GM12878 (cell line): ENCODE measurements at places on chromosomes 6 and 20.

- no peak for DNase-seq
- H3K4me1 ChIP-seq = peaks cover 12% of the 10 kb centered on the region
- no peaks in the 10 kb centered on the region for H3K27me3 ChIP-seq
- H3K36me3 ChIP-seq = no peaks in the 10 kb centered on the region
- H3K27ac ChIP-seq = peak overlapping the region; percentile 93
Measured at GRCh38 chr20:3887876-3888620, 1.1 kb upstream of the PANK2 start.

- no peaks in the 10 kb centered on the region for H3K27me3 ChIP-seq
- peak overlapping the region; percentile 95 for H3K27ac ChIP-seq
- peaks cover 35% of the 10 kb centered on the region for H3K4me1 ChIP-seq
- peak; percentile 94 for DNase-seq
- peaks cover 18% of the 10 kb centered on the region for H3K36me3 ChIP-seq
Measured at GRCh38 chr20:59004763-59005522, 2.1 kb downstream of the CTSZ start.

GRCh38 chr20:59835057-59835447 lies 98.4 kb downstream of the SYCP2 start:
- H3K4me1 ChIP-seq = peaks cover 20% of the 10 kb centered on the region
- H3K4me3 ChIP-seq = no peak overlapping the region
- no peaks in the 10 kb centered on the region; the same call in 1 of the 2 replicates for H3K27me3 ChIP-seq
- no peak overlapping the region for H3K27ac ChIP-seq
- no peaks in the 10 kb centered on the region for H3K36me3 ChIP-seq

GRCh38 chr6:42275376-42276033 lies 57.8 kb upstream of the MRPS10 start:
- no peaks in the 10 kb centered on the region for H3K27me3 ChIP-seq
- H3K27ac ChIP-seq = no peak overlapping the region
- no peak overlapping the region for H3K4me3 ChIP-seq

GRCh38 chr6:52505726-52506409 lies 71.0 kb downstream of the TRAM2 start:
- no peak overlapping the region for H3K4me3 ChIP-seq
- peaks cover 15% of the 10 kb centered on the region; the same call in 1 of the 2 replicates for H3K36me3 ChIP-seq
- H3K27ac ChIP-seq = no peak overlapping the region
- no peaks in the 10 kb centered on the region; the same call in 1 of the 2 replicates for H3K4me1 ChIP-seq
- H3K27me3 ChIP-seq = no peaks in the 10 kb centered on the region

GRCh38 chr6:154683756-154684523 lies 49.3 kb upstream of the SCAF8 start:
- no peak overlapping the region for H3K27ac ChIP-seq
- no peaks in the 10 kb centered on the region for H3K36me3 ChIP-seq
- no peaks in the 10 kb centered on the region for H3K27me3 ChIP-seq

DNA sequence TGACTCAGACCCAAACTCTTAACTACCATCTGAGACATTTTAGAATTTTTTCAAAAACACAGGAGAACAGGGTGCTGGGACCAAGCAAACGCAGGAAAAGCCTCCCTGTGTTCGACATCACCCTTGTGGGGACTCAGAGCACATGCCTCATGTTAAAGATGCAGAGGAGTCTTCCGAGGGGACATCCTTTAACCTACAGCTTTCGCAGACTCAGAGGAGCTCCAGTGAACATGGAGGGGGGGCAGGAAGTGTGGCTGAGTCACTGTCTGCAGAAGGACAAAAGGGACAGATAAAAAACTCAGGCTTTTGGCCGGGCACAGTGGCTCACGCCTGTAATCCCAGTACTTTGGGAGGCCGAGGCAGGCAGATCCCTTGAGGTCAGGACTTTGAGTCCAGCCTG lies 15.1 kb downstream of the BMP7 start:
- H3K4me1 ChIP-seq = no peaks in the 10 kb centered on the region
- no peaks in the 10 kb centered on the region; the same call in 1 of the 2 replicates for H3K27me3 ChIP-seq
- no peak overlapping the region for H3K4me3 ChIP-seq
- H3K27ac ChIP-seq = no peak overlapping the region
- no peaks in the 10 kb centered on the region for H3K36me3 ChIP-seq

- no peaks in the 10 kb centered on the region for H3K36me3 ChIP-seq
- no peaks in the 10 kb centered on the region for H3K4me1 ChIP-seq
- H3K27me3 ChIP-seq = no peaks in the 10 kb centered on the region
- H3K4me3 ChIP-seq = no peak overlapping the region
- no peak for DNase-seq
Measured at GRCh38 chr6:44698602-44699001, 311.1 kb downstream of the CDC5L start.

- H3K36me3 ChIP-seq = no peaks in the 10 kb centered on the region
- DNase-seq = no peak
- H3K4me1 ChIP-seq = no peaks in the 10 kb centered on the region
- no peaks in the 10 kb centered on the region for H3K27me3 ChIP-seq
- no peak overlapping the region for H3K27ac ChIP-seq
Measured at GRCh38 chr6:138507977-138508675, 8.8 kb upstream of the NHSL1 start.
